Stimulated activated CD4-positive, alpha-beta T cell treated with anti-CD3 and anti-CD28 coated beads, TNF-alpha, amount 100 ng/mL, for 4 hours (primary cell): ENCODE measurements at places on chromosomes 5 and 9.

DNA sequence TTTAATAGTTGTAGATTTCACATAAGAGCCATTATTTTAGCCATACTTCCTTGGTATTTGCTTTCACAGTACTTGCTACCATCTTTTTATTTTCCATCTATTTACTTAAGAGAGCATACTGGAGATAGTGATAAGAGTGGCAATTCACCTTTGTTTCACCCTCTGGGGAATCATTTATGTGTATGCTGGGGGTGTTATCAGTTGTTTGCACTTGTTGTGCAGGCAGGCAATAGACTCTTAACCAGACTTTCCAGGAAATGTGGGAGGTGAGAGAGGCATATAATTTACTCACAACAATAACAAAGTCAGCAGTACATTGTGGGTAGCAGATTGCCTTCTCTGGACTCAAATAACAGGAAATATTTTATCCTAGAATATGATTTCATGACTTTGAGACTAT lies 1018.3 kb downstream of the CDH12 start:
- DNase-seq = no peak

- DNase-seq = no peak
Observed at GRCh38 chr5:129461711-129462332, 1.7 kb downstream of the ADAMTS19 start.

DNA sequence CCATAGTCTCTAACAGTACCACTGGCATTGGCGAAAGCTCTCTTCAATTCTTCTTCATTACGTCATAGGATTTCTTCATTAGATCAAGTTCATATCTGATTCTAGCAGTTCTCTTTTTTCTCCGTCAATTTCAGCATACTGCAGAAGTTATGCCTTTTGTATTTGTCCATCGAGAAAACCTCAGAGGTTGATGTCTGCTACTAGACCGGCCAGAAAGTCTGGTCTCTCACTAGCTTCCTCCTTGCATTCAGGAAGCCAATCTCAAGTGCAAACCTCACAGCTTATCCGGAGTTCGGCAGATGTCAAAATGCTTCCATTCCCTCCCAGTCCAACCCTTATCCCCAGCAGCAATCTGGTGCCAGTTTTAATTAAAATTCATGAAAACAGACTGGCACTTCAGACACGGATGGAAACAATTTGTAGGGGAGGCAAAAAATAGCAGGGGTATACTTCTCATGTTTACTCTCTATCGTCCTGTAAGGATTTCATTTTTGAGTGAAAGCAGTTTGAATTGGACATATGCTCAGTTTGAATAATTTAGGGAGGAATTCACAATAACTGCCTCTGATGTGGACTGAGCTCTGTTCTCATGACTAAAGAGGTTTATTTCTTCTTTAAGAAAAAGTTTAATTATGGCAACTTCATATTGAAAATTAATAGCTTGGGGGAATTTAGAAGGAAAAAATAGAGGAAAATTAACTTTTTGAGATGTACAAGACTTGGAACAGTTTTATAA lies 56.4 kb upstream of the TMC1 start:
- no peak for DNase-seq

DNA sequence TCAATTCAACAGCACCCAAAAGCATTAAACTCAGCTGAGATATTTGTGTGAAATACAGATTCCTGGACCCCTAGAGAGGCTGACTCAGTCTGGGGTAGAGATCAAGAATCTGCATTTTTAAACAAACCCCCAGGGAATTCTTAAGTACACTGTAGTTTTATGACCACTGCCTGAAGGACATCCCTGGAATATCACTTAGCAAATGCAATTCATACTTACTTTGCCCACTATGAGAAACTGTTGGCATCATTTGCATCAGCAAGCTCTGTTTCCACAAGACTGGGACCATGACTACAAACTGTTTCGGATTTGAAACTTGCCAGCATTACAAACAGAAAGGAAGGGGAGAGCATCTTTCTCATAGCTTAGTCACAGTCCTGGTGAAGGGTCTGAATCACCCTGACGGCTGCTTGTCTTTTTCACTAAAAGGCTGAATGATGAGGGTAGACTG lies 63.7 kb downstream of the MLLT3 start:
- DNase-seq = peak; percentile 4

DNA sequence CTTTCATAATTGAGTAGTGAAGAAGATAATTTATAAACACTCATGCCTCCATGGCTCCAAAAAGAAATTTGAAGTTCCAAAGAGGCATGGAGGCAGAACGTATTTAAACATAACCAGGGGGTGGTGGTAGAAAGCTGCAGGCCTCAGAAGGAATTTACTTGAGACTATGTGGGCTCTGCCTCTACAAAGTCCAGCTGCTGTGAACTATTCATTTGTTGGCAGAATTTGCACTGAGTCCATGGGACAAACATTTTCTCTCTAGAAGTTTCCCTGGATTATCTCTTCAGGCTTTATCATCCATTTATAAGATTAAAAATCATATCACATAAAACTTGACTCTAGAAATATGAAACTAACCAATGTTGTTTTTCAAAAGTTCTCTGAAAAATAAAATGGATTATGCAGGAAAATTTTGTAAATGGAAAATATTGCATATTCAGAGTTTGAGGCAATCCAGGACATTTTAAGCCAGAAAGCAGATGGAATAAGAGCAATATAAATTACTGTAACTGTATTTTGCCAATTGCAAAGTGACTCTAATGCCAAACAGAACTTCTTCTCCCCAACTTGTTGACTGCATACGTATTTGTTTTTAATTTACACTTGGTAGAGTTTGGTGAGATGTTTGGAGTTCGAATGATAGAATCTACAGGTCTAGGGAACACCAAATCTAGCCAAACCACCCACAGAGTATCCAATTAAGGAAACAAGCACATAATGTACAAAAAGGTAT lies 258.2 kb downstream of the ENC1 start:
- no peak for DNase-seq

DNA sequence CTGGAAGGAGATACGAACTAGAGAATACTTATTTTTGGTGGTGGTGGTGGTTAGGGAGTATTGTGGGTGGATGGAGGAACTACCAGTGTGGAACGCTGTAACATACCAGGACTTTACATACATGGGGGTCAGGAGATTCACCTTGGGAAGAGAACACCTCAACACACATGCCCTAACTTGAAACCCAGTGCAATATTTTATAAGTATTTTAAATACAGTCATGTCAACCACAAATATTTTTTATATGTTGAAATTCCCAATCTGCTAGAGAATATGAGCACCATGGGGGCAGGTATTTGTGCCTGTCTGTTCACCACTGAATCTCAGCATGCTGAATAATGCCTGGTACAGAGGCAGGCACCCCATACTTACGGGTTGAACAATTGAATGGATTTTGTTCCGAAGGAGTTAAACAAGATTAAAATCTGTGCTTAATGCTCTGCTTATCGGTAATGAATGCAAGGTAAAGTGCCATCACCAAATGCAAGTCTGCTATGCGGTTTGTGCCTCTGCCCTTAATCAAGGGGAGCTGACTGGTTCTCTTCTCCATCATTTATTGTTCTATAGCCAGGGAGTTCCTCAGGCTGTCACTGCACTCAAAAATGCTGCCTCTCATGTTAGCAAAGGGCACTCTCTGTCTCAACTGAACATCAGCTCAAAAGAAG lies 65.3 kb downstream of the RASEF start:
- no peak for DNase-seq

DNA sequence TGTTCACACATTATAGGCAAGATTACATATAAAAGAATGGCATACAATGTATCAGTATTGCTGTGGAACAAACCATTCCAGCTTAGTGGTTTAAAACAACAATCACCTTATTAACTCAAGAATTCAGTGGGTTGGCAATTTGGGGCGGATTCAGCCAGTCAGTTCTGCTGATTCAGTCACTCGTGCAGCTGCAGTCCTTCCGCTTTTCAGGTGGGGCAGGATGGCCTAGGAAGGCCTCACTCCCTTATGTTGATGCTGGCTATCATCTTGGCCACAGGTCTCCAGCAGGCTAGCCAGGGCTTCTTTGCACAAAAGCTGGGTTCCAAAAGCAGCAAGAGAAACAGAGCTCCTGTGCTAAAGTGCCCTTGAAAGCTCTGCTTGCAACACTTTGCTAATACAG lies 150.6 kb downstream of the MCTP1 start:
- no peak for DNase-seq

DNA sequence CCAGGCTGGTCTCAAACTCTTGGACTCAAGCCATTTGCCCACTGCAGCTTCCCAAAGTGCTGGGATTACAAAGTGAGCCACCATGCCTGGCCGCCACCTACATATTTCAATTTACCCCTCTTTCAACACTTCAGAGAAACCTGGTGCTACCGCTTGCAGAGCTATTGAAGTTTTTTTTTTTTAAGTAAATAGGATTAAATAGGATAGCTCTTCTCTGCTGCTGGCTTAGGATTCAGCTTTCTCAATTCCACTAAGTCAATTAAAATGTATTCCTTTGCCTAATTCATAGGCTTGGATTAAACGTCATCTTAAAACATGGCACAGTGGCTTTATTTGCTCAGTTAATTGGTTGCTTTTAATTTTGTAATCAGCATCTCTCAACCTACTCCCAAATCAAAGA lies 41.0 kb downstream of the KIAA1191 start:
- DNase-seq = no peak

GRCh38 chr5:175788155-175788787 lies 83.1 kb upstream of the CPLX2 start:
- no peak for DNase-seq

- DNase-seq = no peak
Observed at GRCh38 chr5:15798006-15798405, 298.0 kb downstream of the FBXL7 start.

DNA sequence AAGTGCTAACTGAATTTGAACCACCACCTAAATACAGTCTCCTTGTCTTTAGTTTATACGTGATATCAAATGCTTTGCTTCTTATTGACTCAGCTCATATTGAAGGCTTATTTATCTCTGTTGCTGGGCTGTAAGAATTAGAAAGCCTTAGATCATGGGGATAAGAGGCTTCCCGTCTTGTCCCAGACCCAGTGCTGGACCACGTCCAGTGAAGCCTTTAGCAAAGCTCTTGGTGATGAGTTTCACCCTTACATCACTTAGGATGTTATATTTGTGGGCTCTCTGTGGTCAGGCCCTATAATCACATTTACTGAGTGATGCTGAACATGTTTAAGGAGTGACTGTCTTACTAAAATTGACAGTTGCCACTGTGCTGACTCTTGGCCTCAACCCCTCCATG lies 11.2 kb downstream of the FAM240B start:
- no peak for DNase-seq

DNA sequence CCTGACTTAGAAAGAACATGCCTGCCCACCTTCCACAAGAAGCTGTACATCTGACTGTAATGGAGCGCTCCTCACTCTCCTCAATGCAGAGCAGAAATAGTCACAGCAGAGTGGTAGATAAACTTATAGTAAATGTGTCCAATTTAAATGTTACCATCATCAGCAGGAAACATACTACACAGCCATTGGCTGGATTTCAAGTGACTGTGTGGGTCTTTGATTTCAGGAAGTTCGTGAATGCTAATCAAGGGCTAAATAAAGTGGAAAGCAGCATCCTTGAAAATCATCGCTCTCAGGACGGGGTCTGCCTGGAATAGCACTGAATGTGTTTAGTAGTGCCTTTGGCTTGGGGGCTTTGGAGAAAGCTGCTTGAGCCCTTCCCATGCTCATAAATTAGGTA lies 32.4 kb upstream of the CRHBP start:
- DNase-seq = no peak

DNA sequence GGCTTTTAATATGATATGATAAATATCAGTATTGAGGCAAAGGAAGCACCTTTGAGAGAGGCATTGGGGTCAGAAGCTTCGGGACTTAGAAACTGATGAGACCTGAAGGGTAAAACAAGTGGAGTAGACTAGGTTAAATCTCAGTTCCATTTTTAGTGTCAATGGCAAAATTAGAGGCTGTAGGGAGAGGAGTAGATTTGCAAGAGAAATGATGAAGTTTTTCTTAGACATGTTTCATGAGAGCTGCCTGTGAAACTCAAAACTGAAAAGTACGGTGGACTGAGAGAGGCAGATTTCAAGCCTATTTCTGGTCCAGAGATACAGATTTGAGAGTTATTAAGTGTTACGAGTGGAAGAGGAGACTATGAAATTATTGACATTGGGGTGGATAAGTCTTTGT lies 278.5 kb downstream of the TAF11L14 start:
- no peak for DNase-seq

GRCh38 chr9:23582836-23583235 lies 243.2 kb downstream of the ELAVL2 start:
- DNase-seq = no peak

GRCh38 chr5:42718591-42718990 lies 38.0 kb upstream of the CCDC152 start:
- DNase-seq = no peak

DNA sequence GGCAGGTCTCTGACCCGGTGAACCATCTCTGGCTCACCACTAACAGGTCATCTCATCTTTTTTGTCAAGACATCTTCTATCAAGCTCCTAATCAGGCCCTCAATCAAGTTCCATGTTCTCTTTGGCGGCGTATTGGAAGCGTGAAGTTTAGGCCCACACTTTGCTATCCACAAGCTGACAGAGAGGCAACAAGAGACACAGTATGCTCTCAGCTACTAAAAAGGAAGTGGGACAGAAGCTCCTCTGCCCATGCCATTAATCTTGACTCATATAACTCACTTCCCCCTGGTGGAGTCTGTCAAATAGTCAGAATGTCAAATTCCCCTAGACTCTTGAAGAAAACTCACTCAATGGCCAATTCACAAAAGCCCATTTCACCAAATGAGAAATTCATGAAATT lies 77.6 kb upstream of the TMC1 start:
- DNase-seq = no peak

GRCh38 chr5:22757776-22758175 lies 95.4 kb downstream of the CDH12 start:
- no peak for DNase-seq

DNA sequence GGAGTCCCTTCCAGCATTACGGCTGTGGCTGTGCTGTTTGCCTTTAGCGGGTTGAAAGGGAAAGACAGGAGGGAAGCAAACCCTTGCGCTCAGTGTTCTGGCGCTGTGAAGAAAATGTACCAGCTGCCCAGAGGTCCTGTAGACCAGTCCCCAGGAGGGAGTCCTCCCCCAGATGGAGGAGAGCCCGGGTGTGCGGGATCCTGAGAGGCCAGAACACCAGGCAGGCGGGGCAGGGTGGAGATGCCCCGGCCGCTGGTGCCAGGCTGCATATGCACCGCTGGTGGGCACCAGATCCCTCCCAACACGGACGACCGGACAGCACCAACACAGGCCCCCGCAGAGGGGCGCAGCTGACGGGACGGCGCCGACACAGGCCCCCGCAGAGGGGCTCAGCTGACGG lies 37.2 kb upstream of the SLC9A3 start:
- DNase-seq = no peak

DNA sequence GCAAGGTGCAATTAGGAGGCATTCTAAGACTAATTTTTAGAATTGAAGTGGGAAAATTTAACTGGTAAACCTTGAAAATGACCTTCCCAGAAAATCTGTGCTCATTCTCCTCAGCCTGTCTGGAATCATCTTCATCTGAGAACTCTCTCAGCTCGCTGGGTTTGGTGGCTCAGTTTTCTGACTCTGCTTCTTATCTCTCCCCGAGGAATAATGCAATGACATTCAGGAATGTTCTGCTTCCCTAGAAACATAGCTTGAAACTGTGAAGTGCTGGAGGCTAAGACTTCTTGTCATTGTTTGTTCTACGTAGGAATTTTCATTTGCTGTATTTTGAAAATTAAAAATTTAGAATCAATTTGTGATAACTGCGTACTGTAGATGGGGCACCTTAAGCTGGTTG lies 86.6 kb downstream of the KCNN2 start:
- DNase-seq = no peak
